ENCODE measurements at places on chromosomes 5 and 9.

DNA sequence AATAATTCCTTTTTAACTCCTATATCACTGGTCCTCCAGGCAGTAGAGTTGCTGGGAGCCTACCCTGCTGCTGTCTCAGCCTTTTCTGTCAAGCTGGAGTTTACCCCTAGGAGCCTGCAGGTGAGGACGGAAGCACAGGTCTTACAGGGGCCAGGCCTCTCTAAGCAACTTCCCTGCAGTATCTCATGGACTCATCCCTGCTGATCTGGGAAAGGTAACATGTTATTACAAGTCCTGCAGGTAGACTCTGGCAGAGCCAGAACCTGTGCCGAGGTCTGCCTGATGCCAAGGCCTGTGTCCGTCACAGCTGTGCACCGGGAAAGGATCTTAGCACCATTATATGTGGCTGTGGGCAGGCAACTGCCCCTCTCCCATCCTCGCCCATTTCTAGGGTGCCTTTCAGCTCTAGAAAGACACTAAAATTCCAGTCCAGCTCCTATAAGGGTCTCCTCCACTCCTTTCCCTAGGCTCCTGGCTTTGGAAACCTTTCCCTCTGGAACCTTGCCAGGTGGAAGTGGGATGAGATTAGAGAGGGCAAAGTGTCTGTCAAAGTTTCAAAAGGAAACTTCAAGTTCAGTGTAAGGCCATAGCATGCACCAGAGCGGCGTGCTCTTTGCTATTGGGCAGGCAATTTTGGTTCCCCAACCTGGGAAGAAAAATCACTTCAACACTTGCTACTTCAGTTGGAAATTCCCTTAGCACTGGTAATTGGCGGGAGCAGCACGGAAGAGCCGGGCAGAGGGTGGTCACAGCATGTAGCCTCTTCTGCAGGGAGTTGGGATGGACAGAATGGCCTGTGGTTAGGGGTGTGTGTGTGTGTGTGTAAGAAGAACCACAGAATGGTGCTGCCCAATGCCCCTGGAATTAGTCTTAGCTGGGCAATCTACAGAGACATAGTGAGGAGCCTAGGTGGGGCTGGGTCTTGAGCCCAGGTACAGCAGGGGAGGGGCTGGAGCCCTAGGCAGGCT is 17.5 kb downstream of the TMEM171 start:
- DNase-seq: no peak

- peak; percentile 87 for DNase-seq
Measured at GRCh38 chr5:33105521-33105941, 335.2 kb upstream of the TARS1 start.

DNA sequence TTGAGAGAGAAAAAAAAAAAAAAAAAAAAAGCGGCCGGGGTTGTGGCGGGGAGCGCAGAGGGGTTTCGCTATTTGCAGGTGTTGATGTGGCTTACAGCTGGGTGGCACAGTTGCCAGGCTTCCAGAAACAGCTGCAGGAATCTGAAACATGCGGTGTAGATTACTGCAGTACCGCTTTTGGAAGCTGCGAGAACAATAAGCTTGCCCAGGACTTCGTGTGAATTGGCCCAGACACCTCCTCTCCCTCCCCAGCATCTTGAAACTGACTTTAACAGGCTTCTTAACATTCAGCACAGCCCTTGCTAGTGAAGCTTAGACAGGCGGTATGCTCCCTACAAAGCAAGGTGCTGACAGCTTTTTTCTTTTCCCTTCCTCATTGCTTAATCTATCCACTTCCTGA is 104.0 kb downstream of the ATP10B start:
- no peak for DNase-seq

DNA sequence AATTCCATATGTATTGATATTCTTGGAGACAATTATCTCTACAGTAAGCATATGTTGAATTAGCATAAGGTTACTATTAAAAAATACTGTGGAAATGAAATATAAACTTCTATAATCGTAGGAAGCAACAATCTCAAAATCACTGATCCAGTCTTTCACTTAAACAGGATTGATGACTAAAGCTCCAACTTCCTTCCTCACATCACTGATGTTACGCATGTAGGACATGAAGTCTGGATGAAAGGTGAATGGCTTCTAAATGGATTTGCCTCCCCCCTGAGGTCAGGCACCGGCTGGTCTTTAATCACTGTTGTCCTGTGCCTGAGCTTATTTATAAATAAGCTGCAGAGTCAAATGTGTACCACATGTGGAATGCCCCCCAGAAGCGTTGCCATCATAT is 157.1 kb upstream of the NFIB start:
- DNase-seq: no peak

DNA sequence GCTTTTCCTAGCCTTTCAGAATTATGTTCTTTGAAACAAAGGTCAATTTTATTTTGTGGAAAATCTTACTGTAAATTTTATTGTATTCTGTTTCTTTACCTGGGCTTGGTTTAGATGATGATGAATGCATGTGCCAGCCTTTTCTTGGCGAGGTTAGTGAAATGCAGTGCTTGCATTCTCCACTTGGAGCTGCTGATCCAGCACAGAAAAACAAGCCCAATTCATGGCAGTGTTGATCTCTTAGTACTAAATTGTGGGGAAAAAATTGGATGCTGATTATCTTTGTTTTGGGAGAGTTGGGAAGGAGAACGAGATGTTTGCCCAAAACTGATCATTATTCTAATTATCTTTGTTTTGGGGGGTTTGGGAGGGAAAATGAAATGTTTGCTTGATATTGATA is 3.7 kb downstream of the HABP4 start:
- DNase-seq: peak; percentile 54

DNA sequence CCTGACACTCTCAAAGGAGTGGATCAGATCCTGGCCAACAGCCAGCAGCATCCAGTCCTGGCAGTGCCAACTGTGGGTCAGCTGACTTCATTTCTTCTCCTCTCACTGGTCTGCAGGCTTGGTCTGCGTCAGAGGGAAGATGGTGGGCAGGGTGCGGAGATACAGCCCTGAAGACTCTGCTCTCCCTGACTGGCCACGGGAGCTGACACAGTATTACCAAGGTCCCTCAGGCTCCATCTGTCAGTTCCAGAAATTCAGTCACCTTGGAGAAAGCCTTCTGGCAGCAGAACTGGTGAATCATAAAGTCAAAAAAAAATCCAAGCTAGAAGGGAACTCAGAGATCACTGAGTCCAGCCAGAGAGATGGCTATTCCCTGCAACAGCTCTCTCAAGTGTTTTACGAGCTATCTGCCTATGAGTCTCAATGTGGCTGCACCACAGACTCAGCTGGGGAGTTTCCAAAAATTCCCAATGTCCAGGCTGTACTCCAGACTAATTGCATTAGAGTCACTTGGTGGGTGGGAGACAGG is 27.9 kb downstream of the C1QTNF2 start:
- peak; percentile 88 for DNase-seq

- no peak for DNase-seq
Measured at GRCh38 chr9:130745829-130746228, 52.2 kb downstream of the EXOSC2 start.

- peak; percentile 8 for DNase-seq
Measured at GRCh38 chr5:24642022-24642421, 2.8 kb downstream of the CDH10 start.

GRCh38 chr5:142000704-142001484 is 11.9 kb downstream of the GNPDA1 start:
- DNase-seq: peak; percentile 34

- no peak for DNase-seq
Measured at GRCh38 chr5:140546851-140547507, 483 bp upstream of the EIF4EBP3 start.

GRCh38 chr9:128636024-128636390 is 20.6 kb downstream of the DYNC2I2 start:
- peak; percentile 29 for DNase-seq

DNA sequence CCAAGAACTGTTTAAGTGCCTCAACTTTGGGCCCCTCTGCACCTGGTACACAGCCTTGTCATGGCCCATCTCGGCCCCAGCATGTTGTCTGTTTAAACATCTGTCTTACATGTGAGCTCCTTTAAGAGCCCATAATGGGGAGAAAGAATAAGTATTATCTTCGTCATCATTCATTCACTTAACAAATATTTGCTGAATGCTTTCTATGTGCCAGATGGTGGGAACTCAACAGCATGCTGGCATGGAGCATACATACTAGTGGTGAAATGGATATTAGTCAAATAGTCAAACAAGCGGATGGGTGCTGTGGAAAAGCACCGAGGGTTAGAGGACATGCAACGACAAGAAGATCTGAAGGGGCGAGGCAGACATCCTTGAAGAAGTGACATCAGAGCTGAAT is 54.5 kb downstream of the GABBR2 start:
- DNase-seq: peak; percentile 92

DNA sequence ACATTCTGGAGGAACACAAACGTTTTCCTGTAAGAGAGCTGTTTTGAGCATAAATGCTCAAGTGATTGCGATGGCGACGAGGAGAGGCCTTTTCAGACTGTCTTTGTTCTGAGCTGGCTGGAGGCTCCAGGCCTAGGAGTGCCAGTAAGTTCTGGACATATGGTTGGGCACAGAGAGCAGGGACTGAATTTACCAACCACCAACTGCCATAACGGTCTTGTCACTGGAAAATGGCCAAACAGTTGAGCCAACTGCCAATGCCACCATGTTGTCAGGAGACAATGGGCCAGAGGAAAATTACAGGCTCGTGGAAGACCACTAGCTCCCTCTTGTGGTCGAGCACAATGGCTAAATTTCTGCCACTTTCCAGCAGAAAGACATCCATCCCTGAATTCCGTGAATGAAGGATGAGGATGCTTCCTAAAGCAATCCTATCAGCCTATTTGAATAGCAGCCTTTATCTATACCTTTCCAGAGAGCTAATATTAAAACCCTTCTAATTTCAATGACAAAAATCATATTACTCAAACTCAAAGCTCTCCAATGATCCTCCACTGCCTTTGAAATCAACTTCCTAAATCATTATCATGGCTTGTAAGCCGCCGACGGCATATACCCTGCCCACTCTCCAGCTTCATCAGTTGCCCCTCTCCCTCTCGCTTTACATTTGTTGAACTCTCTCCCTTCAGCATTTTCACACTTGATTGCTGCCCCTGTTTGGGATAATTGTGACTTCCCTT is 66.9 kb upstream of the GLIS3 start:
- peak; percentile 70 for DNase-seq

DNA sequence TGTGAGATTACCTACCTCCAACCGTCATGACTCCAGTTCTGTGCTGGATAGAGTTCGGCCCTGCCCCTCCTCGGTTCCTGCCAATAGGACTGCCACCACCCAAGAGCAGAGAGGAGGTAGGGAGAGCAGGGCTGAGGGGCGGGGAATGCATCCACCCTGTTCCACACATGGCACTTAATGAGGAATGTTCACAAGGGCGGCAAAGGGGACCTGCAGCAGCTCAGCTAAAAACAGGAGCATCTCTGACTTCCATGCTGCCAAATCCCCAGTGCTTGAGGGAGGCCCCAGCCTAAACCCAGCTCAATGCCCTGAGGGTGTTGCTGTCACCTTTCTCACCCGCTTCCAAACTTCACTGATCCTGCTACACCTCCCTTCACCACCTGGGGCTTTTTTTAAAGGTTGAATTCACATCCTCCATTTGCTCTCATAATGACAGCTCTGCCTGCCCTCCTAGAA is 7.8 kb upstream of the DELE1 start:
- DNase-seq: no peak

DNA sequence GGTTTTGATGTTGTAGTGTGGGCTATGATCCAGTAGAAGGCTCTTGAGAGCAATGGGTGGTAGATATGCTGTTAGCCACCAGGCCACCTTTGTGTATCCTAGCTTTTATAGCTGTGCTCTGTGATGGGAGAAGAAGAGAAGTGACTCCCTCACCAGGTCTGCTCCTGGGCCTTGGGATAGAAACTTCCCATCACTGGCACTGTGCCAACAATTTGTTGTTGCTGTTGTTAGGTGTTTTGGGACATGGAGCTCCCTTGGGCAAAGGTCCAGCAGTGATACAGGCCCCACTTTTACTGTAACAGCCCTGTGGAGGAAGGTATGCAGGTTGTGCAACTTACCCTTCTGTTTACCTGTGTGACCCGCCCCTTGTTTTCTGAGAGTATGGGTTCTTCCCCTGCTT is 570.9 kb upstream of the GRIN3A start:
- DNase-seq: no peak

DNA sequence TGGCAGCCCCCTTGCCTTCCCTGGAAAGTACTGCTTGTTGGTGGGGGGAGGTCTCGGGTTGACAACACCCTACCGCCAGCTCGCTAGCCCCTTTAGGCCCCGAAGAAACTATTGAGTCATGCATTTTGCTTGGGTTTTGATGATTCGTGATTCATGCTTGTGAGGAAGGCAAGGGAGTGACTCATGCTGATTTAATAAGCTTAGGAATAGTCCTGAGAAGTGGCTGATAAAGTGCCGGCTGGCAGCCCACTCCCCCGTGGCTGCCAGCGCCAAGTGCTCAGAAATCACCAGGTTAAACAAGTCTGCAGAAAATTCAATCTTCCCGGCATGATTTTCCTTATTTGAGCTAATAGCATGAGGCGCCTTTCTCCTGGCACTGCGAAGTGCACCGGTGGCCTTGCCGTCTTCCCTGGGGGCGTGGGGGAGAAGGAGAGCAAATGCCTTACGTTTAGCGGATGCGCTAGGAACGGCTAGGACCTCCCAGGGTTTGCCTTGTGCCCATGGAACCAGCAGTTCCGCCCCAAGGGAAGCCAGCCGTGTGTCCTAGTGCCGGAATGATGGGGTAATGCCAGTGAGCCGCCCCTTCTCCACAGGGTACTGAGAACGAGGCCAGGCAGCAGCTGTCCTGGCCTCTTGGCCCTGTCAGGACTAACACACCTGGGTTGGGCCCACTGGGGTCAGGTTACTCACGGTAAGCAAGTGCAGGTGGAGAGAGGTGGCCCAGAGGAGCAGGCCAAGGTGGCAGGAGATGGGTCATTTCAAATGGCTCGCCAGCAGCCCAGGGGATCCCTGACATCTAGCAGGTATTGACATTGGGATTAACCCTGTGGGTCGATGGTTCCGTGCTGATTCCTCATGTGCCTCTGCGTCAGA is 151.9 kb downstream of the MACROH2A1 start:
- peak; percentile 95 for DNase-seq

- DNase-seq: no peak
Measured at GRCh38 chr5:92242170-92242569, 859.1 kb upstream of the ARRDC3 start.

DNA sequence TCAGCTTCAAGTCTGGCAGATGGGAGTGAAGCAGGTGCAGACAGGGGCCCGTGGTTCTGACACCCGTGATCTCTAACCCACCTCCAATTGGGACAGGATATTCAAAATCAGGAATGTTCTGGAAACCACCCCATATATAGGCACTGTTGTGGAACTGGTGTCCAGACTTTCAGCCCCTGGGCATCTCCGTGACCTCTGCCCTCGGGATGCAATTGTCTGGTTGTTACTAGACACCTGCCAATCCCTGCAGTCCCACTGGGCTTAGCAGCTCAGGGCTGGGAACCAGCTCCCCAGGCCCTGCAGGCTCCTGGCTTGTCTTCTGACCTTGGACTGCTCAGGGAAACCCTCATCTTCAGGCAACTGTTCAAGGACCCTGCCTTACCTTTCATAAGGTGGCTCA is 38.8 kb downstream of the NTNG2 start:
- DNase-seq: no peak

DNA sequence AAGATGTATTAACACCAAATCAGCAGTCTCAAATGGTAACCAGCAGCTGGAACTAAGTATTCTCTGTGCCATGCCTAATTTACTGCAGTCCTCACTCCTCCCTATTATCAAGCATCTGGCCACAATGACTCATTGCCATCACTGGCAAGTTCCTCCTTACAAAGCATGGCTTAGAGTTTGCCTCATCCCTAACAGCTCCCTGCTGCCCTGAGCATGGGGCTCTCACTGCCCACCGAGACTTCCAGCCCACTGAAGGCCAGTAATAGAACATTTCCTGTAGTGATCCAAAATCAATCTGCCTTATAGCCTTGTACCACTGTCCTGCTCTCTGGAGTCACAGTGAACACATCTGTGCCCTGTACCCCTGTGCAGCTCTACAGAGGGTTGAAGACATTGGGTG is 211.9 kb upstream of the TRIM32 start:
- DNase-seq: peak; percentile 65

- no peak for DNase-seq
Measured at GRCh38 chr5:3349704-3350565, 245.7 kb upstream of the IRX1 start.

Data from EH (cell line).